ENCODE measurements at places on chromosomes 3 and 15.

DNA sequence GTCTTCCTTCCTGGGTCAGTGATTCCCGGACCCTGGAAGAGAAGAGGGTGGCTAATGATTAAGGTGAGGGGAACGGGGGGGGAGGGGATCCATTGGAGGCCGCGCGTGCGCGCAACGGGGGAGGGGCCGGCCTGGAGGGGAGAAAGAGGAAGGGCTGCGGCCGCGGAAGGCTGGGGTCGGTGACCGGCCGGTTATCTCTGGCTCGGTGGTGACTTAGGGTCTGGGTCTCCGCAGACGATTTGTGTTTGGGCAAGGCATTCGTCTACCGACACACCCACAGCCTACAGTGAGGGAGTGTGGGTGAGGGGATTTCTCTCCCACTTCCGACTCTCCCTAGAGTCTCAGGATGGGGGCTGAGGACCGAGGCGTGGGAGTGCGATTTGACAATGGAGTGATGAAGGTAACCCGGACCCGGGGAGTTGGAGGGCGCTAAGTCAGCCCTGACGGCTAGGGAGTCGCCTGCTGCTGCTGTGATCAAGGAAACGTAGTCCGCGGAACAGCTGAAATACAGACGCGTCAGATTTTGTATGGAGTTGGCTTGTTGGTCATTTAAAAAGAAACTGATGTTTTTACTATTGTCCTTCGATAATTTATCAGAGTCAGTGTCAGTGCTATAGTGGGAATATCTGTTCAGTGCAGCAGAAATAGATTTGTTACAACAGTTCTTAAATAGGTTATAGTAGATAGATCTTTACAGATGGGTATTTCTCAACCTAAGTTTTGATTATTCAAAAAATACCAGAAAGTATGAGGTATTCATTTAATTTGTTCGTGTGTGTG, 733 bp downstream of the RNF111 start:
- DNase-seq = peak; percentile 57

DNA sequence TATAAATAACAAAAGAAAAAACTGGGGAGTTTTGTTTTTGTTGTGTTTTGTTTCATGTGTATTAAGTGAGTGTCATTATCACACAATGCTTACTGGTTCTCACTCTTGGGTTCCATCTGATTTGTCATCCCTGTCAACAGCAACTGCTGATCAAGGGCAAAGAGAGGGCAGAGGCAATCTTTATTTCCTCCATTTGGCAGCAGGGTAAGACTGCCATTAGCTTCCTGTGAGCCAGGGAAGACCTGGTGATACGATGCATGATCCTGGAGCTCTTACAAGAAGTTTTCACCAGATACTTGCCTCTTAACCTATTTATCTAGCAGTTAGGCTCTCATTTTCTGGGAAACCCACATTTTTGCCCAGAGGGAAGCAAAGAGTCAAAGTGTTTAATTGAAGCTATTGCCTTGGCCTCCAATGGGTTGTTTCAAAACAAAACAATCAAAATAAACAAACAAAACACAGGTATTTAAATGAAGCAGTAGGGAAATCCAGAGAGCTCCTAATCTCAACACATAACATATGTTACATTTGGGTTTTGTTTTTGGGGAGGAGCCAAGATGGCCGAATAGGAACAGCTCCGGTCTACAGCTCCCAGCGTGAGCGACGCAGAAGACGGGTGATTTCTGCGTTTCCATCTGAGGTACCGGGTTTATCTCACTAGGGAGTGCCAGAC, 529.8 kb downstream of the MAGI1 start:
- no peak for DNase-seq

DNA sequence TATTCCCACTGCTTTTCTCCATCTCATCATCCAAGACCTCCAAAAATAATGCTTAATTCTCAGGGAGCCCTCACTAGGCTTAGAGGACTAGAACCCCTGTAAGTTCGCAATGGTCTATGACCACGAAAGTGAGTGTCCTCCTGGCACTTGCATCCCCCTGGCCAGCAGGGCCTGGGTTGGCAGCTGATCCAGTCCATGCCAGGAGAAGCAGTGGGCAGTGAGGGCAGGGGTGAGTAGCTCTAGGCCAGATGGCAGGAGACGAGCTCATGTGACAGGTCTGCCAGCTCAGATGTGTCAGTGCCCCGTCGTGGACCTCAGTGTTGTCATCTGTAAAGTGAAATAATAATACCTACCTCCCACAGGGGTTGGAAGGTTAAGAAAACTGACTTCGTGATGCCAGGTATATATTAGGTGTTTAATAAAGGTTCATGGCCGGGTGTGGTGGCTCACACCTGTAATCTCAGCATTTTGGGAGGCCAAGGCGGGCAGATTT, 11.1 kb downstream of the GP5 start:
- DNase-seq = no peak

DNA sequence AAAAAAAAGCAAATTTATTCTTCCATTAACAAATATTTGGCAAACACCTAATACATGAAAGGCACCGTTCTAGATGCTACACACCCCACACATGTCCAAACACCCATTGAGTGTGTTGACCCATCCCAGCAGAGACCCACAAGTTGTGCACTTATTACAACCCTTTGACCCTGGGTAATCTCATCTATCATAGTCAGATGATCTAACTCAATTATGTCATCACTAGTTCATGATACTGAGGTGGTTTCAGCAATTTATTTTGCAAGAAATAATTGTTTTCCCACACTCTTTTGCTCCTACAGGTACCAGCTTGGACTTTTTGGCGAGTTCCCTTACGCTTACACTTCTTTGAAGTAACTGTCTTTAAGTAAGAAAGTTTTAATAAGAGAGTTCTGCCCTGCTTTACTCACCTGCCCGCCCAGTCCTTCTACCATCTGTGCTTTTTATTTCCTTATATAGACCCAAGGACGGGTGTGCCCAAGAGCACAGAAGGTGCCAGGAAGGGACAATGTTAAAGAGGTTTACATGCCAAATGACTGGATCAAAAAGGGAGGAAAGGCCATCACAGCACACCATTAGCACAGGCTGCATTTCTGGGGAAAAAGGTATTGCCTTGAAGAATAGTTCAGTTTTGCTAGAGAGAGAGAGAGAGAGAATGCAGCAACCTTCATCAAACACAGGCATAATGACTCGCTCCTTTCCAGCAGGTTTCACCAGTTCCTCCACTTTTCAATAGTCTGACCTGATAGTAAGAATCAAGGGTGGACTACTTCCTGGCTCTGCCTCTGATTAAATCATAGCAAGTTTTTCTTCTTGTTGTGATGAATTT, 54.5 kb upstream of the ATP11B start:
- DNase-seq = no peak

- no peak for DNase-seq
Observed at GRCh38 chr15:77282333-77282732, 137.6 kb downstream of the PEAK1 start.

DNA sequence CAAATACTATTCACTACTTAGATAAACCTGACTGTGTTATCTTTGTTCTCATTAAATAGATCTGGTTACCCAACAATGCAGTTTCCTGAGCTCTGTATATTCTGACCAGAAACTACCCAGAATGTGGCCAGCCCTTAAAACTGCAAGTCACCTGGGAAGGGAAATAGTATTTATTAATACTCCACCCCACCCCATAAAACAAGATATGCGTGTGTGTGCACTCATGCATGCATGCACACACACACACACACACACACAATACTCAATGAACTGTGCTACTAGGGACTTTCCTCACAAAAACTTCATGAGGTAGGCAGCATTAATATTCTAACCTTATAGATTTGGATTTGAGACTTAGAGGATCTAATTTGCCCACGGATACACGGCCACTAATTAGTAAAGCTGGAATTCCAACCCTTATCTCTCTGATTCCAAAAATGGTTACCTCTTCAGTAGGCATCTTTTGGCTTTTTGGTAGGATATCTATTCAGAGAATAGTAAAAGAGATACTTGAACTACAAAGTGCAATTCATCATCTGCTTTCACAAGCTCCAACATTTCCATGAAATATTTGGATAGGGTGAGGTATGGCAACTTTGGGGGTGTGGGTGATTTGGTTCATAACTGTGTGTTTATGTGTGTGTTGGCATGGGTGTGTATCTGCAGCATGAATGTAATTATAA, 197.0 kb upstream of the CFAP20DC start:
- DNase-seq = no peak

DNA sequence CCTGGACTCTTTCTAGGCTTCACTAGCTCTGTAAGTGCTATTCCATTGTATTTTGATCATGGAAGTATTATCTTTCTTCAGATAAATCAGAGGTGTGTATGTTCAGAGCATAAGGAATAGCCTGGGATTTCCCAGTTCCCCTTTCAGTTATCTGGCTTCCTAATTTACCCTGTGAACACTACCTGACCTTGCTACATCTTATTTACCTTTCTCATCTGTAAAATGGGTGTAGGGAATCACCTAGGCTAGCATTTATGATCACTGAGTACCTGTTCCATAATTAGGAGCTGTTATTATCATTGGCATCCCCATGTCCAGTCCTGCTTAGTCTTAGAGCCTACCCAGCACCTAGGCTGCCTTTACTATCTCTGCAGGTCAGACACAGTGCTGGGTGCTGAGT, 149.3 kb upstream of the NR2F2 start:
- DNase-seq = no peak

- no peak for DNase-seq
Observed at GRCh38 chr3:157151151-157151550, 8.8 kb downstream of the CCNL1 start.

DNA sequence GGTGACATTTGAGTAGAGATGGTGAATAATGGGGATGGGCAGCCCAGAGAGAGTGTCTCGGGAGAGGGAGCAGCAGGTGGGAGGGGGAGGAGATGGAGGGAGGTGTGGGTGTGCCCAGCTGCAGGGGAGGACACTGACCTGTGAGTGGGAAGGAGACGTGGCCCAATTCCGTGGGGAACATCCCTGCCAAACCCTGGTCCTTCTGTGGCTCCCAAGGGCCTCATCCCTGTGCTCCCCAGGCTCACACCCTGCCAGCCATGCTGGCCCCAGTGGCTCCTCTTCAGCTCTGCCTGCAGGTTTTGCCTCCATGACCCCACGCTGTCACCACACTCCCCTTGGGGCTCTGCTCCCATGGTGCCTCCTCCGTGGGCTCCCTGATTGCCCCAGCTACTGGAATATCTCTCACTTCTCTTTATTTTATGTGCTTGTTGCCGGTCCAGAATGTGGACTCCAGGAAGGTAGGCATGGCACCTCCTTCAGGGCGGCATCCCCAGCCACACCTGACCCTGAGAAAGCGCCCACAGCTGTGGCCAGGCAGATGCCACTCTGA, 7.0 kb downstream of the CFAP100 start:
- no peak for DNase-seq

DNA sequence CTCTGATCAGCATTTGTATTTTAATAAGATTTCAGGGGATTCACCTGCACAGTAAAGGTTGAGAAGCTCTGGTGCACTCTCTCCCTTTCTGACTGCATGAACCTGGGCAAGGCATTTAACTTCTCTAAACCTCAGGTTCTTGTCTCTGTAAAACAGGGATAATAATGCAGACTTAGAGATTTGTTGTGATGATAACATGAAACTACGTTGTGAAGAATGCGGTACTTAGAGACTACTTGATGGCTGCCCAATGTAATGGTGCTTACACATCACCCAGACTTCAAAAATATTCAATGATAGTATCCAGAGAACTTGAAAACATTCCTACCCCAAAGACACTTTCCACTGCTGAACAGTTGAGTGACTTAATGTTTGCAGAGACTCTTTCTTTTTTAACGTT, 19.8 kb upstream of the TNFSF10 start:
- no peak for DNase-seq

DNA sequence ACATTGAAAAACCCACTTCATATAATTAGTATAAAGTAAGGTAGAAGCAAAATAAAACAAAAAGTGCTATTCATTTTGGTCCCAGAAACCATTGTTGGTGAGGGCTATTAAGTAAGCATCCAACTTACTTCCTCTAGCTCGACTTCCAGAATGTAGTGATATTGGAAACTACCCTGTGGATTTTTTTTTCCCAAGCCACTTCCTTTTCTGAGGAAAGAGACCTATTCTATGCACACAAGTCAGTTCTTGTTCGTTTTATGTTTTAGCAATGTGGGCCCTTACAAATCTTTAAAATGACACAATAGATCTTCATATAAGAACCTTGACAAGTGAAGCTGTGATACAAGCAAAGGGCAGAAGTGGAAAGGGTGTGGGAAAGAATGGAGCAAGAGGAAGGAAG, 402.0 kb upstream of the TBL1XR1 start:
- DNase-seq = peak; percentile 14

GRCh38 chr3:73448041-73448440, 176.7 kb downstream of the PDZRN3 start:
- no peak for DNase-seq

GRCh38 chr15:59005579-59005978, 18.1 kb downstream of the RNF111 start:
- DNase-seq = no peak

- DNase-seq = no peak
Observed at GRCh38 chr15:80730387-80730786, 35.3 kb downstream of the ABHD17C start.

GRCh38 chr3:13072600-13073325, 466 bp downstream of the IQSEC1 start:
- no peak for DNase-seq

DNA sequence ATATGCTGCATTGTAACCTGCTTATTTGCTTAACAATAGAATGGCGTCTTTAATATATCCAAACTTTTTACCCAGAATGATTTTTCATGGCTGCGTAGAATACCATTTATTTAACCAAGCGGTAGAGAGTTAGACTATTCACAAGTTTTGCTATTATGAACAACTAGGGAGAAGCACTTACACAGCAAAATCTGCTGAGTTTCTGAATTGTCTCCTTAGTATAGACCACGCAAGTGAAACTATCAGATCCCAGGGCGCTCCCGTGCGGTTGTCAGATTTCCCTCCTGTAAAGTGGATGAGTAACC, 12.6 kb upstream of the ADPGK start:
- DNase-seq = no peak

DNA sequence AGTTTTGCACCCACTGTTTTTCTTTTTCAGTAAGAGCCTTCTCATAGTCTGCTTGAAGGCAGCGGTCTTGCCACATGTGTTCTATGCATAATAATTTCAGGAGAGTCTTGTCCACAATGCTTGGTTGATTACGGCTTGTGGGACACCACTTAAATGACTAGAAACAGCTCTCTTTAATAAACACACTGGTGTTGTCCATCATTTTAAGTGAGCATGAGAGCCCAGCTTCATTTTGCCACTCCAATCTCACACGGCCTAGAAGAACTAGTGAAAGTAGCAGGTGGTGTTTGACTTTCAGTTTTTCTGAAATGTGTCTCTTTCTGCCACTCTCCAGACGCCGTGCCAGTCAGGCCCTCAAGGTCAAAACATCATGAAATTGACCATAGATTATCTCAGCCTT, 292.1 kb downstream of the LPP start:
- no peak for DNase-seq

- DNase-seq = no peak
Observed at GRCh38 chr15:64640146-64640871, 135.1 kb downstream of the RBPMS2 start.

Measured in CD8-positive, alpha-beta T cell (primary cell).